Breast epithelium (tissue), 4 donors: ENCODE measurements at places on chromosomes 1 and 21.
A peak's percentile ranks its signal among the peaks of the same experiment; 100 is the strongest.

DNA sequence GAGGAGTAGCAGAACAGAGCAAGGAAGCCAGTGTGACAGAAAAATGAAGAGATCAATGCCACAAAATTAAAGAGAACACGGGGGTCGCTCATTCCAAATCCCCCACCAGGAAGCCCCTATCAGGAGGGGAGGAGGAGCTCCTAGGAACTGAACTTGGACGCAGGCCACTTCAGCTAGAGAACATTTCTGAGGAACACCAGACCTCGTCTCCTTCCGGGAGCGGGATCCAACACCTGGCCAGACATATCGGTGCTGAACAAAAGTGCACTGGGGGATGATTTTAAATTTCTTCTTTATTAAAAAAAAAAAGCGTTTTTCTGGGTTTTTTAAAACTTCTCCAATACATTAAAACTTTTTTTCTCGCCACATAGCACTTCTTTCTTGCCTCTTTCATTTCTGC is 40.8 kb downstream of the OLFML2B start:
- no peaks in the 10 kb centered on the region for H3K4me1 ChIP-seq
- no peak for DNase-seq
- no peaks in the 10 kb centered on the region for H3K36me3 ChIP-seq
- H3K27me3 ChIP-seq = no peaks in the 10 kb centered on the region

DNA sequence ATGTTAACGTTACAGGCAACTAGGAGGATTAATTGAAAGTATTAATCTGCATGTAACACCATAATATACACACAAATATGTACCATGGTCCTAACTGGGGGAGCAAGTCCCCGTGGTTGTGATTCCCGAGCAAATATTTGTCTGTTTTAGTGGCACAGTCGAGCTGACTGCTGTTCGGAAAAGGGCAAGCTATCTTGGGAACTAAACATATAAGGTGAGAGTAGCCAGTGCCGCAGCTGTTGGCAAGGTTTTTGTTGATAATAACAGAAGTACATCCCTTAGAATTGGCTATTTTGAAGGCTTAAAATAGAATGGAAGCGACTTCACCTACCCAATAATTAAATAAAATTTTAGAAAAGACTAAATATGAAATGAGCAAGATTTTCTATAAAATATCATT is 45.5 kb downstream of the UCHL5 start:
- no peaks in the 10 kb centered on the region for H3K36me3 ChIP-seq
- H3K4me1 ChIP-seq = no peaks in the 10 kb centered on the region
- DNase-seq = no peak
- no peaks in the 10 kb centered on the region for H3K27me3 ChIP-seq
- no peak overlapping the region for H3K27ac ChIP-seq
- no peak overlapping the region for H3K4me3 ChIP-seq

GRCh38 chr21:31383770-31384169 is 39.7 kb upstream of the TIAM1 start:
- H3K36me3 ChIP-seq = no peaks in the 10 kb centered on the region
- H3K4me3 ChIP-seq = no peak overlapping the region
- no peaks in the 10 kb centered on the region for H3K4me1 ChIP-seq
- no peak overlapping the region for H3K27ac ChIP-seq

DNA sequence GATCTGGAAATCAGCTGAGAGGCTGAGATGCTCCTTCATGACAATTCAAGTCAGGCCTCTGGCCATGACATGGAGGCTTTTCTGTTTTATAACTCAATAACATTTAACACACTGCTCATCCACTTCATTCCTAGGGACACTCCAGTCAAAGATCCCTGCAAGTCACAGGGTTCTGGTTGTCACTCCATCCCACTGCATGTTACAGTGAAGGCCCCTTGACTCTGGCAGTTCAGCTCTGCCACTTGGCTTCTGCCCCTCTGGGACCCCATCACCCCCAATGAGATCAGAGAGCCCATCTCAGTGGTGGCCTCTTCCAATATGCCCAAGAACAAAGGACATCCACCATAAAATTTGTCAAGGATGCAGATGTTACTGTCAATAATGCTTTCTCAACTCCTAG is 10.0 kb upstream of the FAM110D start:
- no peaks in the 10 kb centered on the region for H3K27me3 ChIP-seq
- H3K4me3 ChIP-seq = no peak overlapping the region
- no peaks in the 10 kb centered on the region for H3K4me1 ChIP-seq
- no peaks in the 10 kb centered on the region for H3K36me3 ChIP-seq
- no peak overlapping the region for H3K27ac ChIP-seq

GRCh38 chr1:186207391-186208085 is 167.5 kb downstream of the TPR start:
- H3K27ac ChIP-seq = peak overlapping the region; percentile 11
- H3K4me1 ChIP-seq = no peaks in the 10 kb centered on the region
- DNase-seq = no peak
- no peaks in the 10 kb centered on the region for H3K27me3 ChIP-seq

DNA sequence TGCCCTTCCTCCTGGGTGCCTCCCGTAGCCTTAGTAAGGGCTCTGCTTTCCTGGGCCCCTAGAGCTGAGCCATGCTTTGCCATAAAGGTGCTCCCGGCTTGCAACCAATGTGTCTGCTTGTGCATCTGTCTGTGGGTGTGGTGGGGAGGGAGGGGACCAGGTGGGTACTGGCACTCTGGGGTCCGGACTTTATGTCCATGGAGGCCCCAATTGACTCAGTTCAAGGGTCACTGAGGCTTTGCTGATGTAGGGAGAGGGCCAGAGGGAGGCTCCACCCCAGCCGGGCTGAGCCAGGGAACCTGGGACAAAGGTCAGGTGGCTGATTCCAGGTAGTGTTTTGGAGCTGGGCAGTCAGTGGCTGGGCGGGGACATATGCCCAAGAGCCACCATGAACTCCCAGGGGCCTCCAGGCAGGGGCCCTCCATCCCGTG is 15.0 kb downstream of the TNFRSF25 start:
- H3K4me1 ChIP-seq = no peaks in the 10 kb centered on the region
- H3K27ac ChIP-seq = no peak overlapping the region
- no peak for DNase-seq
- H3K27me3 ChIP-seq = peaks cover 5% of the 10 kb centered on the region
- no peaks in the 10 kb centered on the region for H3K36me3 ChIP-seq

DNA sequence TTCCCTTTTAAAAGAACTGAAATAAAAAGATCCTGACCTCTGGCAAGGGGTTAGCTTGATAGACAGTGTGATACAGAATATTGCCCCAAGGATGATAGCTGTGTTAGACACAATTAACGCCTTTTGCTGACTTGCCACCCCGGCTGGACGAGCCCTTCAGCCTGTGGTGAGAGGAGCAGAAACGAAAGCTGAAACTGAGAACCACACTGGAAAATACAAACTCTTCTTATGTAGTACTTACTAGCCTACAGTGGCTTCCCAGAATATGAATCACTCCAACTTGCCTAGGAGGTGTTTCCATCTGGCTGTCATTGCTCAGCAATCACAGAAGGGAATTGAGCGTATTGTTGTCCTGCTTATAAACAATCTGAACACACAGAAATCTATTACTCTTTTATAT is 22.9 kb downstream of the SAMSN1 start:
- no peaks in the 10 kb centered on the region for H3K36me3 ChIP-seq
- H3K4me1 ChIP-seq = no peaks in the 10 kb centered on the region
- H3K4me3 ChIP-seq = no peak overlapping the region
- no peak overlapping the region for H3K27ac ChIP-seq
- H3K27me3 ChIP-seq = no peaks in the 10 kb centered on the region

- H3K4me1 ChIP-seq = no peaks in the 10 kb centered on the region
- no peak overlapping the region for H3K4me3 ChIP-seq
- H3K27me3 ChIP-seq = no peaks in the 10 kb centered on the region
- H3K27ac ChIP-seq = no peak overlapping the region
- no peak for DNase-seq
Measured at GRCh38 chr1:49817681-49818080, 206.1 kb downstream of the AGBL4 start.

DNA sequence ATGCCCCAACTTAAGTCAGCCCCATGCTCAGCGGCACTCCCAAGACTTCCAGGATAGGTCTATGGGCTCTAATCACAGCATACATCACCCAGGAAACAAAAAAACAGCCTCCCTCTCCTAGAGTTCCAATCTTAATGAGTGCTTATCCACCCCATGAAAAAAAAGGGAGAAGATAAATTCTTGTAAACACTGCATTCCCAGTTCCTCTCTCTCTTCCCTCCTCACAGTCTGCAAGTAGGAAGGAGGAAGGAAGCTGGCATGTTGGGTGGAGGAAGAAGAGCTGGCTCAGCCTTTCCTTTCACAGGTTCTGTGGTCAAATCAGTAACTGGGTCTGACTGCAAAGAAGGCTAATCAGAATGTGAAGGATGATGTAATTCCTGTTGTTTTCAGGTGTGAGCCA is 69.9 kb upstream of the ZC3H11B start:
- H3K4me1 ChIP-seq = no peaks in the 10 kb centered on the region
- no peak overlapping the region for H3K27ac ChIP-seq
- H3K36me3 ChIP-seq = no peaks in the 10 kb centered on the region
- H3K27me3 ChIP-seq = no peaks in the 10 kb centered on the region
- DNase-seq = no peak

DNA sequence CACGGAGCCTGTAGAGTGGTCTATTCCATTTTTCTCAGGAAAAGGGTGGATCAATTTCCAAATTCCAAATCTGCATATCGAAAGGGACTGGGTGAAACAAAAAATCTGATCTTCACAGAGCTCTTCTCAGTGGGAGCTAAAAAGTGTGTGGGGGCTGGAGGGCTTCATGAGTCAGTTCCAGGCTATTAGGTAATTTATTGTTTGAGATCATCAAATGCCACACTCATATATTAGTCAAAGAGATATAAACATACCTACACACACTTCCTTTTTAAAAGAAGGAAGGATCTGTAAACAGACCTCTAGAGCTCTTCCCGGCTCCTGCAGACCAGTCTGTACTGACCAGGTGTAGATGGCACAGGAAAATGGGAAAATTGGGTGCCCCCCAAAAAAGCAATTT is 175.4 kb downstream of the ZBTB18 start:
- H3K4me1 ChIP-seq = no peaks in the 10 kb centered on the region
- H3K4me3 ChIP-seq = no peak overlapping the region
- H3K27me3 ChIP-seq = no peaks in the 10 kb centered on the region
- H3K27ac ChIP-seq = no peak overlapping the region
- no peak for DNase-seq
- no peaks in the 10 kb centered on the region for H3K36me3 ChIP-seq

GRCh38 chr1:107153014-107153413 is 12.2 kb downstream of the NTNG1 start:
- DNase-seq = no peak
- H3K27me3 ChIP-seq = no peaks in the 10 kb centered on the region
- H3K4me1 ChIP-seq = no peaks in the 10 kb centered on the region
- H3K27ac ChIP-seq = no peak overlapping the region

DNA sequence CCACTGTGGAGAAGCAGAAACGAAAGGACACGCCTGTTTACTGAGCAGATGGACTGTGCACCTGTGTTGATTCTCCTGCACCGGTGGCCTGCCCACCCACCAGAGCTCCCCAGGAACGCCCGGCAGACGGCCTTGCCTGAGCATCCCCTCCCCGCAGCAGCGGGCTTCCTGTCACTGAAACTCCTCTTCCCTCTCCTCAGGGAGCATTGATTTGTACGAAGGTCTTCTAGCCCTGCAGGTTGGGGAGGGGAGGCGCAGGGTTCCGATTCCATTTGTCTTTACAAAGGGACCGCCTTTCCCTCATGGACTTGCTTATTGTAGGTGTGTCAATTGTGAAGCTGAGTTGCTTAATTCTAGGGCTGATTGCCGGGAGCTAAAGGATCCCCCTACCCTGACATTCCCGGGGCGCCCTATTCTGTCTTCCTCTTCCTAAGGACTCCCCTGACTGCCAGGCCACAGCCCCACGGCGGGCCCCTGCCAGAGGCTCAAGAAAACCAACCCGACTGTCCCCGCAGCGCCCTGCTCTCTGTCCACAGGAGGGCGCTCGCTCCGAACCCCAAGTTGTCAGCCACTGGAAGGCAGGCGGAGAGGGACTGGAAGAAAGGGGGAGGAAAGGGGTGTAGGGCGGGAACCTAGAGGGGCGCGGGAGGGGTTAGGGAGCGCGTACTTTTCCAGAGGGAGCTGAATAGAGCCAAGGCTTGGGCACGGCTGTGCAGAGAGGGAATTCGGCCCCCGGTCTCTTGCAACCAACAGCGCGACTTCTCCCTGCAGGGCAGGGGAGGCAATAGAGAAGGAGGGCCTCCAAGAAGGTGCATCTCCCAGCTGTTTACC is 2.8 kb downstream of the S100A6 start:
- peak; percentile 81 for DNase-seq
- H3K27me3 ChIP-seq = no peaks in the 10 kb centered on the region
- H3K4me3 ChIP-seq = peak overlapping the region; percentile 76
- no peaks in the 10 kb centered on the region for H3K36me3 ChIP-seq

GRCh38 chr1:234611847-234612351 is 1.9 kb upstream of the IRF2BP2 start:
- DNase-seq = peak; percentile 65
- peak overlapping the region; percentile 32 for H3K4me3 ChIP-seq
- H3K27ac ChIP-seq = peak overlapping the region; percentile 98
- H3K27me3 ChIP-seq = no peaks in the 10 kb centered on the region
- peaks cover 26% of the 10 kb centered on the region for H3K4me1 ChIP-seq

- no peaks in the 10 kb centered on the region for H3K36me3 ChIP-seq
- H3K4me3 ChIP-seq = no peak overlapping the region
- no peak overlapping the region for H3K27ac ChIP-seq
Measured at GRCh38 chr1:237104096-237104495, 62.1 kb downstream of the RYR2 start.

DNA sequence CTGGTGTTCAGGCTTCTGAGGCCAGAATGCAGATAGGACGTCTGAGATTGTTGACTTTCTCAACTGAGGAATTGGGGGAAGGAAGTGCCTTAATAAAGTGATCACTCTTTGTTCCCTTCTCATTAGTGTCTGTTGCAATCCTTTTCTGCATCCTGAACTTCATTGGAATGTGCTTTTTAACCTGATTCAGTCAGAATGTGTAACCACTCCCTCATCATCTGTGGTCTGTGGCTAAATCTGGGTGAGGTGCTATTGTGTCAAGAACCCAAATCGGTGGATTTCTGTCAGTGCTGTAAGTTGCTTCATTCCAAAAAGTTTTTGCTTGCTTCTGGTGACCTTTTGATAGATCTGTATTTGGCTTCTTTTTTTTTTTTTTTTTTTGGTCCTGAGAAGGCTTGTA is 38.2 kb downstream of the ARID1A start:
- H3K4me3 ChIP-seq = no peak overlapping the region
- no peak overlapping the region for H3K27ac ChIP-seq
- DNase-seq = no peak
